ENCODE measurements at places on chromosomes 7 and 10.

GRCh38 chr7:144379776-144380384, 23.6 kb downstream of the NOBOX start:
- DNase-seq = no peak

DNA sequence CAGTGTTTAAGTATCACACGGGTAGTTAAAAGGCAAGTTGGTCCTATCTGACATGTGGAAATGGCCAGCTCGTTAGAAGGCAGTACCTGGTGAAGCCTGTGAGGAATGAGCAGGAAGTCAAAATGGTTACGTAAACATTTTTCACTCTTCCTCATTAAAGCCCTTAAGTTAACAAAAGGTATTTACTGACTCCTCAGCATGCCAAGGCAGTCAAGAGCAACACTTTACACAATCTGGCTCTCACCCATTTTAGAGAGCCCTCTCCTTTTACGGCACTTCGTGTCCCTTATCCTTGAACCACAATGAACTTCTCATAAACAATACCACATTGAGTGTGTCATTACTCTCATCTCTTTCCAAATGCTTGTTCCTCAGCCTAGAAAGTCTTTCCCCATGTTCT, 11.0 kb upstream of the RSBN1L start:
- no peak for DNase-seq

DNA sequence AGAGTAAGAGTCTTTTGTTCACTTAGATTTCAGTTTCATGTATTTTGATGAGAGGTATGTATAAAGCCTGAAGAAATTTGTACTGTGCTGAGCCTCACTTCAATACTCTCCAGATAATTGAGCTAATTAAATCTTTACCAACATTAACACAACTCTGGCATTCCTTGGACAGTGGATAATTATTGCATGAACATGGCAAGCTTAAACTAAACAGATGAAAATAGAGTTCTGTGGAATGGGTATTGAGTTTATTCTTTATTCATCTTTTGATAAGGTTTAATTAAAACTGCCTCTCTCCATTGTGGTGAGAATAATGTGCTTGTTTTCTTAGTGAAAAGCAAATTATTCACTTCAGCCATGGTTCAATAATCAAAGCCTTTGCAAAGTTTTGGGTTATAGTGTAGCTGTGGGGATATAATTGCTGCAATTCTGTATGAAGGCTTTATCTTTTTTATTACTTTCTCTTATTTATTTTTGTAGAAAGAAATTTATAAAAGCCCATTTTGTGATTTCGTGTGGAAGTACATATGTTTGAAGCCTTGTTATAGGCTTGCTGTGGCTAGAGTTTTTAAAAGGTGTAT, 126.4 kb upstream of the FZD1 start:
- no peak for DNase-seq

DNA sequence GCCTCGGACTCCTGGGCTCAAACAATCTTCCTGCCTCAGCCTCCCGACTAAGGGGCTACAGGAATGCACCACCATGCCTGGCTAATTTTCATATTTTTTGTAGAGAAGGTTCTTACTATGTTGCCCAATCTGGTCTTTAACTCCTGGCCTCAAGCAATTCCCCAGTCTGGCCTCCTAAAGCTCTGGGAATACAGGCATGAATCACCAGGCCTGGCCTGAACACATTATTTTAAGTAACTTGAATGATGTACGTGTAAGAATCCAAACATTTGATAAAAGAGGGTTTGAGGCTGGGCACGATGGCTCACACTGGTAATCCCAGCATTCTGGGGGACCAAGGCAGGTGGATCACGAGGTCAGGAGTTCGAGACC, 13.0 kb upstream of the BAMBI start:
- no peak for DNase-seq

GRCh38 chr7:152891160-152891621, 131.6 kb downstream of the ACTR3B start:
- no peak for DNase-seq

GRCh38 chr7:20030915-20031362, 186.2 kb downstream of the MACC1 start:
- no peak for DNase-seq

DNA sequence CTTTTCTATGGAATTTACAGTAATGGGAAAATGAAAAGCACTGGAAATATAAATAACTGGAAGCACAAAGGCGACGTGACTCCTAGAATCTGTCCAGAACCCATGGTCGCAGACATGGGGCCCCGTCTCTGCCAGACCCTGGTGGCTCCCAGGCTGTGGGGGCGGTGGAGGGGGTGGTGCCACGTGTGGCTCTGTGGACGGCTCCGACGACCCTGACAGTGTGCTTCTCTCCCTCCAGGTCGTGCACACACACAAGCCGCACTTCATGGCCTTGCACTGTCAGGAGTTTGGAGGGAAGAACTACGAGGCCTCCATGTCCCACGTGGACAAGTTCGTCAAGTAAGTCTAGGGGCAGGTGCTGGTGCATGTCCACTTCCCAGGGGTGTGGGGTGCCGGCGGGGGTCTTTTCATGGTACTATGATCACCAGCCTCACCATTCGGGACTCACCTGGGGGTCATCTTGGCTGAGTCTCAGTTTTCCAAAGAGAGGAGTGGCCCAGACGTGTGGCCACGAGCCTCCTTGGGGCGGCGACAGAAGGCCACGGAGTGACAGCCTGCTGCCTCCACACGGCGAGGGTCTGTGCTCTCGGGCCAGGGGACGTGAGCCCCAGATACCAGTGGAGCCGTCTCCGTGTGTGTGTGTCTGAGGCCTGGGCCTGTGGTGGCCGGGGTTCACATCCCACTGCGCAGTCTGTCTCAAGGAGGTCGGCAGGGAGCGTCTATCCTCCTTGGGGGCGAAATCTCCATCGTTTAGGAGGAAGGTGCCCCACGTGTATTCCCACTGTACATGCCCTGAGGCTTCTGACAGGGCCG, 108.2 kb downstream of the INPP5A start:
- no peak for DNase-seq

DNA sequence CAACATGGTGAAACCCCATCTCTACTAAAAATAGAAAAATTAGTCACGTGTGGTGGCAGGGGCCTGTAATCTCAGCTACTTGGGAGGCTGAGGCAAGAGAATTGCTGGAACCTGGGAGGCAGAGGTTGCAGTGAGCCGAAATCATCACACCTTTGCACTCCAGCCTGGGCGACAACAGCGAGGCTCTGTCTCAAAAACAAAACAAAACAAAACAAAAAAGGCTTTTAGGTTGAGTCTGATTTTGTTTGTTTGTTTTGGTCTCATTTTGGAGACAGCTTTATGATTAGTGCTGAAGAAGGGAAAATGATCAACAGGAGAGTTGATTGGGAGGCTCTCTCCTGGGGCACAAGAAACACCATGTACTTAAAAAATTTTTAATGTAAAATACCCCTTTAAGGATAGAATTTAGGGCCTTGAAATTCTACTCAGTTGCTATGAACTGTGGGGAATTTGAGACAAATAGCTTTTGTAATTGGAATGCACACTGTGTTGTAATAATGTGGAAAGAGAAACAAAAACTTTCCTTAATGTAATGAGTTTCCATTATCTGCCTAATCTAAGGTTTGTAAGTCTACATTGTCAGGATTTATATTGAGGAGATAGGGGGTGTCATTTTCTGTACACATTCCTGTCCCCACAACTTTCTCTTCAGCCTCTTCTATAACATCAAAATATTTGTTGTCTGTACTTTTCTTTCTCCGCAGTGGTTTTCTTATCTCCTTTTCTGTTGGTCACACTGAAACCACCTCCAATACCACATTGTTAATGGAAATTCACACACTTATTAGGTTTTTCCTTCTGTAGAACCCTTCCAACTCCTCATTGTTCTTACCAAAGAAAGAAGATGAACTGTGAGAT, 41.3 kb downstream of the ARID5B start:
- no peak for DNase-seq

DNA sequence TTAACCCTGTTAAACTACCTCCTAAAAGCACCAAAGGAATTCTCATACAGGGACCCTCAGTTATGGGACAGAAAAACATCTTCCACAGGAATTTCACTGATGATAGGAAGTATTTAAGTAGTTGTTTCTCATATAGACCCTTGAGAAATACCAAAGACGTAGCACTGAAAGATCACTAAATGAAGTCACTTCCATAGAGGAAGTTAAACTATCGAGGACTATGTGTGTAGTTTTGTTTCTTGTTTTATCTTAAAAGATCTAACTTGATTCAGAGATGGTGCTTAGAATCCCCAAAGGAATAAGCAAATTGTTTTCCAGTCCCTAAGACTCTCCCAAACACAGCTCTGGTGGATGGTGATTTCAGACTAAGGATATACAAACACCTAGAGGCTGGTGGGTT, 94.8 kb upstream of the AFAP1L2 start:
- no peak for DNase-seq

DNA sequence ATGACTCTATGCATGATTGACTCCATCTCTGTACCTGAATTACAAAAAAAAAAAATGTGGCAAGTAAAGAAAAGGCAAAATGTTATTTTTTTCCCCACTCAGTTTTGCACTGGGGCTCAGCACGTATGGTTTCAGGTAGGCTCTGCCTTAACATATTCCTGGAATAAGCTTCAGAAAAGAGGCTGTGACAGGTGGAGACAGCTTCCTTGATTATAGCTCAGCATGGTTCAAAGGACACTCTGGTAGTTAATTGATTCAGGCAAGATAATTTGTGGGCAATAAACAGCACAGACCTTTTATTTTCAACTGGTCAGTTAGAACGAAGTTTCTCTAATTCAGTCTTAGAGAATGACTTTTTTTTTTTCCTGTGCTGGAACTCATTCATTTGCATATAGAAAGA, 347.3 kb downstream of the GALNT17 start:
- DNase-seq = no peak

- no peak for DNase-seq
Observed at GRCh38 chr7:66743920-66744319, 3.4 kb downstream of the RABGEF1 start.

- no peak for DNase-seq
Observed at GRCh38 chr10:93894516-93895378, 969 bp downstream of the SLC35G1 start.

- no peak for DNase-seq
Observed at GRCh38 chr10:1393481-1393880, 337.3 kb downstream of the WDR37 start.

GRCh38 chr10:91190388-91190870, 30.0 kb upstream of the PCGF5 start:
- DNase-seq = no peak

DNA sequence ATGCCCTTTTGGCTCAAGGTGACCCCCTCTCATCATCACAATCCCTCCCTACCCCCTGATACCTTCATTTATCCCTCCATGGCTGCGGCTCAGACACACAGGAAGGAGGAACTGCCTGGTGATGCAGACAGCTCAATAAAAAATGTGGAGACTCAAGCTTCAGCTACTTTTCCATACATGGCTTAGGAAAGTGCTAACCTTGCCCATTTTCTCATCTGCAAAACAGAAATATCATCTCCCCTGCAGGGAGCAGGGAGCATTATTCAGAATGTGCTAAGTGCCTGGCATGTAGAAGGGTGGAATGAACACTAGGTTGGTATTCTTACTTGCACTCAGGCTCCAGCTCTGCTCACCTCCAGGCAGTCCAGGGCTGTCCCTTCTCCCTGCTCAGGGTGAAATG, 23.8 kb downstream of the CXCL12 start:
- no peak for DNase-seq

- no peak for DNase-seq
Observed at GRCh38 chr7:50268223-50268622, 36.3 kb upstream of the IKZF1 start.

GRCh38 chr10:29106287-29106686, 182.6 kb upstream of the LYZL1 start:
- no peak for DNase-seq

- no peak for DNase-seq
Observed at GRCh38 chr10:123562387-123562786, 103.8 kb upstream of the GPR26 start.

DNA sequence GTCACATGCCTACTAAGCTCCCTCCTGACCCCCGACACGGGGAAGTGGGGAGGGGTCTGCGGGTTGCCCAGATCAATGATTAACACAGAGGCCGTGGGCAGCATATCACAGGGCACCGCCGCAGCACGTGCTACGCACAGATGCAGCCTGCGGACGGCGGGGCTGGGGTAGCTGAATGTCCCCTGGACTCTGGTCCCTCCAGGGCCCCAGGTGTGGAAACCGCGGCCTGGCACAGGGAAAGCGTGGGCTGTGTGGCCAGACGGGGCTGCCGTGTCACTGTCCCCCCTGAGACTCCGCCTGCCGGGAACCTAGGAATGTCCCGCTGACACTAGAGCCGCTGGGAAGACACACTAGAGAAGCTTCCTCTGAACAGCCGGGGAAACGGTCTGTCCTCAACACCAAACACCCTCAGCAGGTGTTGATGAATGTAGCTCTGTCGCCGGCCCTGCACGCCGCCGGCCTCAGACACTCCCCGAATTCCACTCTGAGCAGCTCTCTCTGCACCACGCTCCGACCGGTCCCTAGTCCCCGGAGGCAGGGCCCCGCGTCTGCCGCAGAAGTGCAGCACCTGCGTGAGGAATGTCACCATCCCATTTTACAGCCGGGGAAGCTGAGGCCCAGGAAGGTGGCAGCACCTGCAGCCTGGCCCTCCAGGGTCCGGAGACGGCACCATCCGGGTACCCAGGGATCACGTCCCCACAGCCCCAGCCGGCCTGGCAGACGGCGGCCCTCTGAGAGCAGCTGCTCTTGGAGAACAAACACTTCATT, 33.4 kb upstream of the PDGFA start:
- DNase-seq = no peak

- no peak for DNase-seq
Observed at GRCh38 chr10:123703195-123703790, 37.1 kb downstream of the GPR26 start.

DNA sequence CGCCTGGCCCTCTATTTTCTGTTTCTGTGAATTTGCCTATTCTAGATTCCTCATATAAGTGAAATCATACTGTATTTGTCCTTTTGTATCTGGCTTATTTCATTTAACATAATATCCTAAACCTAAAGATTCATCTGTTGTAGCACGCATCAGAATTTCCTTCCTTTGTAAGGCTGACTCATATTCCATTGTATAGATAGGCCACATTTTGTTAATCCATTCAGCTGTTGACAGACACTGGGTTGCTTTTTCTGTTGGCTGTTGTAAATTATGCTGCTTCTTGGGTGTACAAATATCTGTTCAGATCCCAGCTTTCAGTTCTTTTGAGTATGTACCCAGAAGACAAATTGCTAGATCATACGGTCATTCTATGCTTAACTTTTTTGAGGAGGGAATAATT, 28.8 kb upstream of the CUL1 start:
- DNase-seq = no peak

DNA sequence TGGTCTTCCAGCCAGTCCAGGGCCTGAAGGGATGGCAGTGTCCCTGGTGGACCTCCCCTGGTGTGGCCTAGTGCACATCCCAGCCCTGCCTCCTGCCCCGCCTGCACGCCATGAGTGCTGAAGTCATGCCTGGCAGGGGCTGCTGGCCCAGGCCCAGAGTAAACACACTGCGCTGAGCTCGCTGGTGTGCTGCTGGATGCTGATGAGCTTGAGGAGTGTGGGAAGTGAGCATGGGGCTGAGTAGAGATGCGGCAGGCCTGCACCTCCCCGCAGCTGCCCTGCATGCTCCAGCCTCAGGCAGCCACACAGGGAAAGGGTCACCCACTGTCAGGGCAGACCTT, 43.2 kb downstream of the HTRA1 start:
- no peak for DNase-seq

GRCh38 chr7:41755096-41755495, 52.2 kb upstream of the INHBA start:
- no peak for DNase-seq

- no peak for DNase-seq
Observed at GRCh38 chr10:68959695-68960527, 3.9 kb downstream of the DDX21 start.
